Activated T-helper 1 cell treated with anti-CD3 and anti-CD28 coated beads, Interleukin-12 subunit alpha, Interleukin-12 subunit beta, Interleukin-2, Interleukin-4 antibody, amounts not matched to agents 30 ng/mL and 10 ng/mL and 1 ng/mL, durations not matched to agents 14 hours and 24 hours and 36 hours (primary cell): ENCODE measurements at places on chromosomes 2 and 18. TPM values are rescaled to one million over a fixed set of nuclear protein-coding genes. Genes with fewer than 3 reads are reported as not detected.

DSG3 gene
- total RNA-seq, result not detected in 2 replicates

AQP12B gene
- not detected in 2 replicates for total RNA-seq

GRCh38 chr2:45288532-45289417 lies 279.5 kb upstream of the SIX2 start:
- peaks cover 7% of the 10 kb centered on the region for H3K27me3 ChIP-seq
- H3K27ac ChIP-seq, result peak overlapping the region; percentile 56
- peaks cover 19% of the 10 kb centered on the region for H3K4me1 ChIP-seq
- H3K4me3 ChIP-seq, result no peak overlapping the region

DNA sequence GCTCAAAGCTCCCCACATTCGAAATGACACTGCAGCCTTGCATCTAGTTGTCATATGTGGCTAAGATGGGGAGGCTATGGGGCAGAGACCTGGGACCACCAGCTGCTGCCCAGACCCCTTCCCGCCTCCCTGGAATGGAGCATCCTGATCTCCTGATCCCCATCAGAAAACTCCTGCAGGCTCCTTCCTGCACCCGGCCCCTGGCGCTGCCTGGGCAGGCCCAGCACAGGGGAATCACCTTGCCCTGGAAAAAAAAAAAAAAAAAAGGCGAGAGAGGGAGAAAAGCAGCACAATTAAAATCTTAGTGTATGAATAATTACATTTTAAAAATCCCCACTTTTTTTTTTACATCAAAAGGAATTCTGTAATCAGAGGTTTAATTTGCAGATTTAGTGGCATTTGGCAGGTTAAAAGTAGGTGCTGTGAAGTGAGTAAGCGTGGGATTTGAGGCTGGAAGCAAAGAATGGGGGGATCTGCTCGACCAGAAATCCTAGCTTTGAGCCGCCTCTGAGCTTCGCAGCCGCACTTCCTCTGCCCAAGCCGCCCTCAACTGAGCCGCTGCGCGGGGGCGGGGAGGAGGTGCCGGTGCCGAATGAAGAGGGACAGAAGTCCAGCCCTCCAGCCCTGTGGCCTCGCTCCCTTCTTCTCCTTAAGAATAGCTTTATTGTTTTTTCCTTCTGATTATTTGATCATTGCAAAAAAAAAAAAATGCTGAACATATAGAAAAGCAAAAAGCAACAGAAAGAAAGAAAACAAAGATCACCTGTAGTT lies 30.0 kb downstream of the THNSL2 start:
- no peak overlapping the region for H3K4me3 ChIP-seq
- peaks cover 36% of the 10 kb centered on the region for H3K27me3 ChIP-seq
- DNase-seq, result no peak
- H3K4me1 ChIP-seq, result peaks cover 13% of the 10 kb centered on the region
- H3K36me3 ChIP-seq, result no peaks in the 10 kb centered on the region

- H3K4me1 ChIP-seq, result peaks cover 6% of the 10 kb centered on the region
- no peak overlapping the region for H3K4me3 ChIP-seq
- no peaks in the 10 kb centered on the region for H3K36me3 ChIP-seq
- H3K27ac ChIP-seq, result no peak overlapping the region
- no peaks in the 10 kb centered on the region for H3K27me3 ChIP-seq
- DNase-seq, result no peak
These were observed 79.7 kb upstream of the DOCK10 start for GRCh38 chr2:225122007-225122406.

DNA sequence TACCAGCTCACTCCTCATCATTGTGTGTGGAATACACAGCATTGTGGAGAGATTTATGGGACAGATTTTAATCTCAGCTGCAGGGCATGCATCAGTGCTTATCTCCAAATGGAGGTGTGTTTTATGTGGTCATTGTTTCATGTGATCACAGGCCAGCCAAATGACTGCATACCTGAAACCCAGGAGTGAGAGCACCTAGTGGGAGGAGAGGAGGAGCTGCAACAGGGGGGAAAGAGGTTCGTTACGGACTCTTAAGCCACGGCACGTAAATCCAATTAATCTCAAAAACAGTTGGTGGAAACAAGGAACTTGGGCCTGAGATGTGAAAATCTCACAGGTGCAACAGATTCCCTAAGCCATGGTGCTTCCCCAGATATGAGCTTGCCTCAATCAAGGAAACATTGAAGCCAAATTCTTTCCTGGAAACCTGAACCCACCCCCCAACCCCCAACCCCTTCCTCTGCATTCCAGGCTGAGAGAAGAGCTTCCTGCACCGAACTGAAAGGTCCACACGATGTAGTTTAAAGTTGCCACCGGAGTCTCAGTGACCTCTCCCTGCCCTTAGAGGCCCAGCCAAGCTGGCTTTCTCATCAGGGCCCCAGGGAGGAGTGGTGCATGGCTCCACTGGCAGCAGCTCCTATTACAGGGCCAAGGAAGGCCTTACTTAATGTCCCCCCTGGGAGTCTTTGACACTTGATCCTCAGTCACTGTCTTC lies 167.4 kb downstream of the C1D start:
- no peak overlapping the region for H3K27ac ChIP-seq
- no peak for DNase-seq
- H3K36me3 ChIP-seq, result no peaks in the 10 kb centered on the region
- H3K4me1 ChIP-seq, result no peaks in the 10 kb centered on the region
- H3K27me3 ChIP-seq, result no peaks in the 10 kb centered on the region

DNA sequence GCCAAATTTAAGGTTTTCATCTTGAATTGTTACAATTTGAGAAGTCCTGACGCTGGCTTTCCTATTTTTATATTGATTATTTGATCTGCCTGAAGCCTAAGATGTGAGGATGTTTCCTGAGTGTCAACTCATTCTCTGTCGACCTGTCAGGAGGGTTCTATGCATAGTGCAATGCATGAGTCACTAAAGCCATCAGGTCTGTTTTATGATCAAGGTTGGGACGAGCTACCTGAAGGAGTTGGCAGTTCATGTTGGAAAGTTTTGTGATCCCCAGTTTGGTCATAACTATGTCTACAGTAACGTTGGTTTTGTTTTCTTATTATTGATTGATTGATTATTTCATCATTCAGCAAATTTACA lies 71.2 kb downstream of the NABP1 start:
- DNase-seq, result no peak
- H3K27ac ChIP-seq, result no peak overlapping the region
- peaks cover 29% of the 10 kb centered on the region for H3K27me3 ChIP-seq
- no peaks in the 10 kb centered on the region for H3K36me3 ChIP-seq

DNA sequence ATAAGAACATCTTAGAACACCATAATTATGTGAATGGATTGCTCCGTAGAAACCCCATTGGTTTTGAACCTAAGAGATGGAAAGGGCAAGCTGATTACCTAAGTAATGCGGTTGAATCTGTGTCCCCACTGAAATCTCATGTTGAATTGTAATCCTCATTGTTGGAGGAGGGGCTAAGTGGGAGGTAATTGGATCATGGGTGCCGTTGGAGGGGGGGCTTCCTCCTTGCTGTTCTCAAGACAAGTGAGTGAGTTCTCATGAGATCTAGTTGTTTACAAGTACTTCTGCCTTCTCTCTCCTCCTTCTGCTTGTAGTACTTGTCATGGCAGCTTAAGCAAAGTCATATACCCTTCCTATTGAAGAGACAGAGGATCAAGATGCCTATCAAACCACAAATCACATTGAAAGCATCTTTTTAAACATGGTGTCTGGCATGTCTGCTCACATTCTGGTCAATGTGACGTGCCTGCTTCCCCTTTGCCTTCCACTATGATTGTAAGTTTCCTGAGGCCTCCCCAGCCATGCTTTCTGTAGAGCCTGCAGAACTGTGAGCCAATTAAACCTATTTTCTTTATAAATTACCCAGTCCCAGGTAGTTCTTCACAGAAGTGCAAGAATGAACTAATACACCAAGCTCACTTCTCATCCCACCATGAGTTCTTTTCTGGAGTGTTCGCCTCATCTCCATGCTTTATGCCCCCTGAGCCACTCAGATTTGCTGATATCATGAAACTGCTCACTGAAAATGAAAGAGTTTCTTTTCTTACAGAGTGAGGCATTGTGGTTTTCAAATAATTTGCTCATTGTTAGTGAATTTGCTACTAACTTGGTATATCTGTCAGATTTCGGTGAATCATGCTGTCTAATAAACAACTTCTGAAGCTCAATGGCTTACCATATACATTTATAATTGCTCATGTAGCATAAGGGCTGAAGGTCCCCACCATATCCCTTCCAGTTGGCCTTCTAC lies 23.6 kb downstream of the KCNE4 start:
- H3K4me1 ChIP-seq, result no peaks in the 10 kb centered on the region
- no peaks in the 10 kb centered on the region for H3K36me3 ChIP-seq
- no peak overlapping the region for H3K4me3 ChIP-seq

GRCh38 chr2:14944562-14945346 lies 312.2 kb downstream of the LRATD1 start:
- DNase-seq, result no peak
- no peaks in the 10 kb centered on the region for H3K4me1 ChIP-seq
- H3K4me3 ChIP-seq, result no peak overlapping the region
- H3K36me3 ChIP-seq, result no peaks in the 10 kb centered on the region
- H3K27me3 ChIP-seq, result peaks cover 3% of the 10 kb centered on the region

PTPRN gene
- 0.23 TPM in 1 of 2 replicates, not detected in the other for total RNA-seq
